ENCODE measurements at places on chromosomes 3 and 15. TPM values are rescaled to one million over a fixed set of nuclear protein-coding genes. Genes with fewer than 3 reads are reported as not detected.

The KY gene
- not detected for total RNA-seq

DNA sequence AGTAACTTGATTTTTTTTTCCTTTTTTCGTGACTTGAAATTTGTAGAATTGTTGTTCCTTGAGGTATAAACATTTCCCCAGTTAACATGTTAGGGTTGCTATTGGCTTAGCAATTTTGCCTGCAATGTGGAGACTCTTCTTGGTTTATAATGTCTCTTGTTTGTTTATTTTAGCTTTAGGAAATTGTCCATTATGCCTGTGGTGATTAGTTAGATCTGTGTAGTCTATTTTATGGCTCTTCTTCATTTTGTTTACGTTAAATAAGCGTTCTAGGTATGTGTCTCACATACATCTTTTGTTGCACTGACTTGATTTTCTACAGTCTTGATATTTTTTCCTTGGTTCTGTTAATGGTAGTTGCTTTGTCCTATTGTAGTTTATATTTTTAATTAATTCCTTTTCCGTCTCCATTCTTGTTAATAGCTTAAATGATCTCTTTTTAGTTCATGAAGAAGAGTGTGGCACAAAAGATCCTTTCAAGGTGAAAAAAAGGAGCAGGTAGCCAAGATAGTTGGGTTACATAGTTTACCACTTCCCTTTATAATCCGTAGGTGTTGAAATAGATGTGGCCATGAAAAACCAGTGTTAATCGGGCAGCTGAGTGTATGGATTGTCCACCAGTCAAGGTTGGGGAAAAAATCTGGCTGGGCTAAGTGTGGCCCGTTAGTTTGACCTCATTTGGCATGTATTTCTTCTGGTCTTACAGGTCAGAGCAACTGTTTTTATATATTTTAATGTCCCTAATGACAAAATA lies 12.1 kb downstream of the IQGAP1 start:
- DNase-seq: no peak

DNA sequence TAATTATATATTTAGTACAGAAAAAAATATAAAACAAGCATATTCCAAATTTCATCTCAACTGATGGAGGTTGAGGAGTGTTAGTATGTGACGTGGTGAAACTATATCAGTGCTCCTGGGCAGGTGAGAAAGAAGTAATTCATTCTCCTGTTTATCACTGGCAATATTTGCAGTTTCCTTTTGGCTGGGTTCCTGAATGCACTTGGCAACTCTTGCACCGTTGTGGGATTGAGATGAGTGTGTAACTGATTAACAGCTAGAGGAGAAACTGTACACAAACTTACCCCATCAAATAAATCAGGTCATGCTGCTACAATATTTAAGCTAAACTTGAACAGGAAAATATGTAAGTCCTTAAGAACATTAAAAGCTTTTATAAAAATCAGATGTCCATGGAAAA lies 2.1 kb upstream of the ATP13A4 start:
- no peak for DNase-seq

- DNase-seq: no peak
These were observed 23.3 kb downstream of the KLHL18 start for GRCh38 chr3:47306022-47306421.

- DNase-seq: no peak
These were observed 32.9 kb downstream of the RNF111 start for GRCh38 chr15:59020322-59020721.

The ZCWPW2 gene
- 0.42 TPM for total RNA-seq

- DNase-seq: no peak
These were observed 143.1 kb downstream of the WDR76 start for GRCh38 chr15:43969802-43970375.

GRCh38 chr3:104961851-104962250 lies 404.9 kb upstream of the ALCAM start:
- no peak for DNase-seq

The CLEC3B gene
- 0.29 TPM for total RNA-seq

GRCh38 chr3:65829228-65829627 lies 209.5 kb downstream of the MAGI1 start:
- no peak for DNase-seq
